H9 (cell line): ENCODE measurements at places on chromosomes 5 and 9. TPM values are rescaled to one million over a fixed set of nuclear protein-coding genes. Genes with fewer than 3 reads are reported as not detected.

GRCh38 chr9:21251190-21251589 is 11.4 kb upstream of the IFNA14 start:
- DNase-seq = no peak

Gene FBXL7
- total RNA-seq = 13.7 and 14.6 TPM in 2 replicates

DNA sequence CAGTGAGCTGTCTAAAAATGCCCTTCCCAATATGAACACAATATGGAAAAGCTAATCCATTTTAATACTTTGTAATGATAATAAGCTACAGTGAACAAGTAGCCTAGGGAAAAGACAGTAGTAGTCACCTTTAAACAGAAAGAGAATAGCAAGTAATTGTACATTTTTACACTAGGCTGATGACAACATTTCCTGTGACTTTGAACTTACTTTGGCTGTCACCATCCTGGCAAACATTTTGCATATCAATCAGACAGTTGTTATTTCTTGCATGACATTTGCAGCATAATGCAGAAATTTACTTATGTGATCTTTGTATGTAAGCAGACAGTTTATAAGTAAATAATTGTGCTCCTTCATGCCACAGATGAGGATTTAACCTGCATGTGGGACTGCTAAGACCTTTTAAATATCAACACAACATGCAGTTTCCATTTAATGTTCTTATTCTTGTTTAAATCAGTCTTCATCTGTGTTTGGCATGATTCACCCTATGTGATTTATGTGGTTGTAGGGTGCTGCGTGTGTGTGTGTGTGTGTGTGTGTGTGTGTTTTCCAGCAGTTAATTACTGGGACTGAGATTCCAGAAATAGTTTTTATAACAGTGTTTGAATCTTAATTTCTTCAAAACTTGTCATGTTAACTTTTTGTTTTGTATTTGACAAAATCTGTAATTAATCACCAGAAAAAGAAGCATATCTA is 997.1 kb upstream of the ARRDC3 start:
- DNase-seq = no peak

DNA sequence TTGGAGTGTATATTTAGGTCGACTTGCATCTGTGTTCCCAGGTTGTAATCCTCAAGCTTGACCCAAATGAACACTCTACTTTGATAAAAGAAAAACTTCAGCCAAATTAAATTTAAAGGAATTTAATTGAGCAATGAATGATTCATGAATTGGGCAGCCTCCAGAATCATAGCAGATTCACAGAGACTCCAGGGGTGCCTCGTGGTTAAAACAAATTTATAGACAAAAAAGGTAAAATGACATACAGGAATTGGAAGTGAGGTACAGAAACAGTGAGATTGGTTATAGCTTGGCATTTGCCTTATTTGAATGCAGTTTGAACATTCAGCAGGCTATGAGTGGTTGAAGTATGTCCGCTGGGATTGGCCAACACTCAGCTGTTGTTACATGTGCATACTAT is 21.6 kb upstream of the SPATA31D4 start:
- DNase-seq = no peak

Gene NR5A1
- total RNA-seq = 0.37 and 0.46 TPM in 2 replicates

Gene DIRAS2
- total RNA-seq = not detected in 2 replicates

Gene SPATA31E1
- total RNA-seq = 0.07 and 0.09 TPM in 2 replicates

Gene RORB
- total RNA-seq = 0.26 and 0.31 TPM in 2 replicates

- peak; percentile 69 for DNase-seq
Measured at GRCh38 chr5:131589510-131590348, 45.3 kb downstream of the RAPGEF6 start.

GRCh38 chr5:67842806-67843205 is 372.8 kb upstream of the PIK3R1 start:
- DNase-seq = peak; percentile 55

- DNase-seq = peak; percentile 35
Measured at GRCh38 chr9:83199240-83199639, 136.3 kb upstream of the RASEF start.

DNA sequence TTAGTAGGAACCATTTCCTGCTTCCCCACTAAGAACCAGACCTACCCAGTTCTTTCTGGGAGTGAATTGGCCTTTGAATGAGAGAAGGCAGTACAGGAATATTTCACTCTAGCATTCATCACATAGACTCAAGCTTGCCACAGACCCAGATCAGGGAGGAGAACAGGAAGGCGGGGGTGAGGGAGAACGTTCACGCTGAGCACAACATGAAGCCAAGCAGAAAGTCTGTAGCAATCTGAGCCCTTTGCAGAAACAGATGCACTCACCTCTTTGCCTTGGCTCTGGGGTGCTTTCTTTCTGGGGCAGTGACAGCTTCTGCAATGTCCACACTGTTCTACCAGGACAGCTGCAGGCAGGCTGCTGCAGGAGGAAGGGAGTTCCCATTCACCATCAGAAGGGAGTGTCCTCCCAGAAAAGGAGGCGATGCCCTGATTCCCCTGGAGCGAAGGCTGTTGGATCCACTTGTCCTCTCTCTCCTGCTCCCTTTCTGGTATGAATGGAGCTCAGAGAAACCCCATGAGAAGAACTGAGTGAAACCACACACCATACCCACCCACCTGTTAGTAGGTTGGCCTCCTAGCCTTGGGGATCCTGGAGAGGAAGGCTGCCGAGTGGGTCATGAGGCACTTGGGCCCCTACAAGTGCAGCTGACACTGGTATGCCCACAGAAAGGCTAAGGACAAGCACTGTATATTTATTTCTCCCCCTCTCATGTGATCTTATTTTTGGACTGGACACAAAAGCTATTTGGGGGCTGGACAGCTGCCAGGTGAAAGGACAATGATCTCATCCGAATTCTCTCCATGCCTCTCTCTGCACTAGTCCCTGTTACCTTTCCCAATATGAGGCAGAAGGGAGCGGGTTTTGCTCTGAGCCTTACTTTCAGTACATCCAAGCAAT is 11.7 kb upstream of the FGF1 start:
- peak; percentile 18 for DNase-seq

DNA sequence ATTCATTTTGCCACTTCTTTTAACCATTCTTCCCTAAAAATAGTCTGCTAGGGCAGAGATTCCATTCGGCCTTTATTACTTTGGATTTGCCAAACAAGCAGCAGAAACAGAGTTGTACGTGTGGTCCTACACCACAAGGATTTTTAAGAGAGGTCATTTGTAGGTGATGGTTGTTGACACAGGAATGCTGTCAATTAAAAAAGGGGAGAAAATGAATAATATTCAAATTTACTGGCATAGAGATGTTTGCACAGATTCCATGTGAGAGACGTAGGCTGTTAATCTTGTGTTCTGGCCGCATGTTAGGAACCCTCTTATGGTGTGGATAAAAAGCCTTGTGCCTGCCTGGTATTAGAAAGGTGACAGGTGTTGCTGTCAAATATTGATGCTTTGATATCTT is 34.9 kb downstream of the TRIO start:
- no peak for DNase-seq

DNA sequence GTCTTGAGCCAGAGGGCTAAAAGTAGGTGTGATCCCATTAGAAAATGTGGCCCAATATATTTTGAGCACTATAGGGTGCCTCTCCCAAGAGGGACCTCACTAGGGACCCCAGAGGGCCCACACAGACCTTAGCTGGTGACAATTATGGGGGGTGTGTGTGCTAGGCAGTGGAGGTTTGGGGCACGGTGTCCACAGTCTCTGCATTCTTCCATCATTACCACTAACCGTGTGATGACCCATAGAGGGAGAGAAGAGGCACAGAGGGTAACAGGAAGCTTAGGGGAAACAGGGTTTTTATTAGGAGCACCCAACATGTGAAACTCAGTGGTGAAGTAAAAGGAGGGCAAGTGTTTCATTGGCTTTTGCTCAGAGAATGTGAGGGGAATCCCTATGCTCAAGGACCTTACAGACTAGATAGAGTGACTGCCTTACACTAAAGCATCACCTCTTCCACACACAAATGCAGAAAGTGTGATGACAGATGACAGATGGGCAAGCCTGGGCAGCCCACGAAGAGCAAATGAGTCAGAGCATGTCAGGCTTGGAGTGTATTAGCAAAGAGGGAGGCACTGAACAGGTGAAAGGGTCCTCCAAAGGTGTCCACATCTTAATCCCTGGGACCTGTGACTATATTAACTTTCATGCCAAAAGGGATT is 2.5 kb upstream of the ACTL7A start:
- no peak for DNase-seq

DNA sequence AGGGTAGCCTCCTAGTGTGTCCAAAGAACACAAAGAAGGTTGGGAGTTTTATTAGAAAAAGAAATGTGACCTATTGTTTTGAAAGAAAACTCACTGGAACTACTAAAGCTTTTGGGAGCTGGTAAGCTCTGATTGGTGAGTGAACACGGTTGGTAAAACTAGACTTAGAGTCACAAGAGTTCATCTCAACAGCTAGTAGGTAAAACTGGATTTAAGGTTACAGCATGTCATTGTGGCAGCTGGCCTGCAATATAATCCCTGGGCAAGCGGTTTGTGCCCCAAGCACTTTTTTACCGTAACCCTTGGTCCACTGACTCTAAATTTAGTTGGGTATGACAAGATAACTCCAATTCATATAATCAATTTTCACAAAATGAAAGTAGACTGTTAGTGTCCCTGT is 47.4 kb downstream of the UBAP2 start:
- DNase-seq = no peak

DNA sequence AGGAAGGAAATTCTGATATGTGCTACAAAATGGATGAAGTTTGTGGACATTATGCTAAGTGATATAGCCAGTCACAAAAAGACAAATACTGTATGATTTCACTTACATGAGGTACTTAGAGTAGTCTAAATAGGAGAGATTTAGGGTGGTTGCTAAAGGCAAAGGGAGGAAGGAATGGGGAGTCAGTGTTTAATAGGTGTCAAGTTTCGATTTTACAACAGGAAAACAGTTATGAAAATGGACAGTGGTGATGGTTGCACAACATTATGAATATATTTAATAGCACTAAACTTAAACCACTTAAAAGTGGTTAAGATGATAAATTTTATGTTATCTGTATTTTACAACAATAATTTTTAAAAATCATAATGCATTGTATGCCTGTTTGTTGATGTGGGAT is 40.4 kb upstream of the ECM2 start:
- DNase-seq = no peak

Gene COL5A1
- 8.6 and 9.5 TPM in 2 replicates for total RNA-seq

GRCh38 chr9:128713941-128714573 is 9.9 kb downstream of the ZDHHC12 start:
- DNase-seq = peak; percentile 18

DNA sequence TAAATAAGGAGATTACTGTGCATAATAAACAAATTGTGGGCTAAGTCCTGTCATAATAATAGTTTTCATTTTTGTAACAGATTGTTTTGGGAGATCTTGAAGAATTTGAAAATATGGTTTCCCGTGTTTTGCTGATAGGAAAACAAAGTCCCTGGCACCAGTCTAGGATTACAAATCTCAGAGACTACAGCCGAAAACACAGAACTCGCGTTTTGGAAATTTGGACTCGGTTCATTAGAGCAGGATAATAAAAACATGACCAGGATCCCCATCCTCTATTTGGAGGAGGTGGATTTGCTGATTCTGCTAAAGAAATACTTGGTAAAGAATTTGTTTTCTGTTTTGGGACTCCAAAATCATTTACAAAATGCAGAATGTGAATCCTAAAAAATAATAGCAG is 1194.4 kb downstream of the DTWD2 start:
- no peak for DNase-seq

Gene LHX2
- total RNA-seq = not detected in 2 replicates

GRCh38 chr9:68704814-68705530 is at the start of gene PIP5K1B:
PIP5K1B (plus strand) TSS chr9:68705240; CDS start chr9:68822615, 117,375 bp downstream.
- peak; percentile 81 for DNase-seq

Gene ADAMTSL2
- 0.61 and 0.86 TPM in 2 replicates for total RNA-seq

Gene SCGB3A2
- total RNA-seq = 62.5 and 66.0 TPM in 2 replicates

DNA sequence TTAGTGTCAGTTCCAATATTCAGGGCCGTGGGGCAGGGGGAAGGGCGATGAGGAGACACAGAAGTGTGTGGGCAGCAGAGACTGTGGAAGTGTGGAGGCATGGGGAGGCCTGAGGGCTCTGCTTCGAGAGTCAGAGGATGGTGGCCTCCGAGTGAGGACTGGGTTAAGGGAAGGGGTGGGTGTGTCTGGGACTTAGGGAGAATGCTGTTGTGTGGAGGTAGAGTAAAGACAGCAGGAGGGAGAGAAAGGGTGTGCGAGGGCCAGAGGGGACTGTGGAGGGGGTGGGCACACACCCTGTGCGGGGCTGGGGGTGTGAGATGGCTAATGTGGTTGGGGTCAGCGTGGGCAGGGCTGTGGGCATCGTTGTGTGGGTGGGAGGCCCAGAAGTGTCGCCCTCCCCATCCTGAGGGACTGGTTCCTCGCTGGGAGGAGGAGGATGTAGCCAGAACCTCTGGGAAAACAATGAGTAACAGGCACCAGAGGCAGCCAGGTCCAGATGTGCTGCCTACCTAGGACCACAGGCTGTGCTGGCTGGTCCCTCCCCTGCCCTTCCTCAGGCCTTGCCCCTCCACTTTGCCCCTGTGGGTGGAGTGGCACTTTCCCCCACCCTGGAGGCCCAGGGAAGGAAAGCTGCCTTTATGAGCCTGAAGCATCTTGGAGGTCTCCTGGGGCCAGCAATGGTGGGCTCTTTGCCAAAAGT is 4.2 kb downstream of the USP20 start:
- no peak for DNase-seq

Gene ZNF879
- 5.4 and 6.4 TPM in 2 replicates for total RNA-seq

- DNase-seq = no peak
Measured at GRCh38 chr5:175603987-175604739, 53.7 kb upstream of the HRH2 start.

- DNase-seq = peak; percentile 37
Measured at GRCh38 chr5:19902316-19902934, 85.6 kb downstream of the CDH18 start.

Gene PAEP
- not detected in 2 replicates for total RNA-seq

DNA sequence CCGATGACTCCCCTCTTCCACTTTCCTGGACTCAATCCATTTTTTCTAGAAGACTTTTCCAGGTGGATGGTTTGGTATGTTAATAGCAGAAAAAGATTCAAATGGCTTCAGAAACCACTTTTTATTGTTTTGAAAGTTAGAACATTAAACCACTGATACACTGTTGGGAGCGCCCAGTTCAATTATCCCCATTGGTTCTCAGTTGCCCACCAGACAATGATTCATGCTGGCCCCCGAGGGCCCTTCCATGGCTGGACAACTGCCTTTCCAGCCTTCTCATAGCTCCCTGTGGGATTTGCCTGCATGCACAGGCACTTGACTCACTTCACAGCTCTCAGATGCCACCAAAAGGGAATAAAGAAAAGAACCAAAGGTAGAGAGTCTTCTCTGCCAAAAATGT is 21.3 kb upstream of the ANKRD34B start:
- no peak for DNase-seq

Gene GALNT12
- total RNA-seq = 18.0 and 18.5 TPM in 2 replicates
